ENCODE measurements at places on chromosomes 12 and 14.

DNA sequence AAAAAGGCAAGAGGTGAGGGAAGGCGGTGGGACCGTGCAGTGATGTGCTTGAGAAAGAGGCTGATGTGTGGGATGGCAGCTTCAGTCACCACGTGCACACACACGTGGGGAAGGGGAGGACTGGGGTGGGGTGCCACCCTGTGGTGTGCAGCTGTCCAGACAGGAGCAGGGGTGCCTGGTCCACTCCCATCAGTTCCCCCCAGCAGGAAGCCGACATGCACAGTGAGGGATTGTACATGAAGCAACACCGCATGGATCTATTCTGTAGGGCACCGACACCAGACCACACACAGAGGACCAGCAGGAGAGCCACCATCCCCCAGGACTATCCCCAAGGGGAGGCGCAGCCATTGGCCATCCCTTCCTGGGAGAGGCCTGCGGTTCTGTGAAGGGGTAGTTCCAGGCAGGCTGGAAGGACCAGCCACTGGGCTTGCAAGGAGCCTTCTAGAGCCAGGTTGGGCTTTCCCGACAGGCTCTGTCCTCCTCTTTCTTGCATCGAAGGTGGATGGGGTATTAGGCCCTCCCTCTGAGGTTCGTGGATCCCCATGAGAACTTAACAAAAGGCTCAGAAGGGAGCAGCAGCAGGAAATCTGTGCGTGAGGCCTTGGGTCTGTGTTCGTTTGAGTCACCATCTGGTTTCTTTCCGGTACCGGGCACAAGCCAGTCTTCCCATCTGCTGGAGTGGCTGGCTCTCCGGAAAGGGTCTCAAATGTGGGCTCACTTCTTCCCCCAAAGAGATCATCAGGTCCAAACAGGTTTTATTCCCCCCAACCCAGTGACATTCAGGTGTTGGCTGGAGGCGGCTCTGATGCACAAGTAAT is 59.8 kb downstream of the PLEKHG3 start:
- no peak for DNase-seq

- DNase-seq = no peak
Observed at GRCh38 chr12:65685514-65685913, 138.8 kb upstream of the HMGA2 start.

- no peak for DNase-seq
Observed at GRCh38 chr12:109529691-109530640, 43.3 kb downstream of the MMAB start.

- DNase-seq = no peak
Observed at GRCh38 chr14:96154900-96155299, 49.7 kb upstream of the BDKRB2 start.

DNA sequence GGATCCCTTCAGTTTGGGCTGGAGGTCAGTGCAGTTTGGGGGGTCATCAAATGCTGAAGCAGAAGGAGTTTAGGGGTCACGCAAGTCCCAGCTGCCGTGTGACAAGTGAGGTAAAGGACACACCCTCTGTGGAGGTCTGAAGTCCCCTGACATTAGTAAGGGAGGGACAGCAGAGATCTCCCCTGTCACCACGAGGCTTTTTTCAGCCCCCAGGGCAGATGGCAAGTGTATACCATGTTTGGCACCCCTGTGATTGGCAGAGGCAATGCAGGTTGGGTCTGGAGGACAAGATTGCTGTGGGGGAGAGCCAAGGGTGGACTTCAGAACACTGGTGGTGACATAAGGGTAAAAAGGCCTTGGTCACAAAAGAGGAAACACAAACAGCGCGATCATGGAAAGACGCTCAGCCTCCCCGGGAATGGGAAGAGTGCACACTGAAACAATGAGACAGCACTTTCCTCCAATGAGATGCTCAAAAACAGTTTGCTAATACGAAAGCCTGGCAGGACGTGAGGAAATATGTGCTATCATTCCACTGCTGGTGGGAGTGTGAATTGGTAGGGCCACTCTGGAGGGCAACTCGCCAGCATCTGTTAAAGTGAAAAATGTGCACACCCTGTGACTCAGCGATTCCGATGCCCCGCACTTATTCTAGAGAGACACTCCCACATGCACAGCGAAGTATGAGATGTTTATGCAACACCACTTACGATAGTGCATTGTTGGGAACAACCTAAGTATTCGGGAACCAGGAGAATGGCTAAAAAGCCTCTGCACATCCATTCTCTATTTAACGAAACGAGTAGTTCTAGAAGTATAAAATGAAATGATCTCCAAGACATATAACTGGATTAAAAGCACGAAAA is 14.4 kb upstream of the CD27 start:
- DNase-seq = peak; percentile 45

GRCh38 chr14:104084251-104085002 is 1.1 kb upstream of the ASPG start:
- DNase-seq = no peak

DNA sequence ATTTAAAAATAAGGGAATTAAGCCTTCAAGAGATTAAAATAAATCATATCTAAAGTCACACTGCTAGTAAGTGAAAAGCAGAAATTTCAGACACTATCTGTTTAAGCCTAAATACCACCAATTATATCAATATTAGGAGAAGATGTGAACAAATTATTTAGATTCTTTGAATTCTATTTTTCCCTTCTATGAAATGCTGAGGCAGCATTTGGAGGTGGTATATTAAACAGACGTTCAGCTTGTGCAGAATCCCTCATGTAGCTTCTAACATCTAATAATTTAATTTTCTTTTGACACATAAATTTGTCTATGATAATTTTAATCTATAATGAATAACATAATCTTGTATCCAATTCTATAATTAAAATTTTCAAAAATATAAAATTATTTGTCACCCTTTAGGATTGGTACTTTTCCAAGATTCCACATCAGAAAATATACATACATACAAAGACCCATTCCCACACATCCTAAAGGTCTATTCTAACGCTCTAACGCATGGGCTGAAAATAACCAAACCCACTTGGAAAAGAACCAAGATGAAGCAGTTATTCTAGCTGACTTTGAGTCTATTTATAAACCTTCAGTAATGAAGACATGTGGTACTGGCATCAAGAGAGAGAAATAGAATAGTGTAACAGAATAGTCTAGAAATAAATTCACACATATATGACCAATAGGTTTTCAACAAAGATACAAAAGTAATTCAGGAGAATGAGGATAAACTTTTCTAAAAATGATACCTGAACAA is 751.8 kb downstream of the GALC start:
- no peak for DNase-seq

GRCh38 chr14:92917041-92917940 is 5.7 kb upstream of the CHGA start:
- DNase-seq = no peak

- no peak for DNase-seq
Observed at GRCh38 chr14:66293533-66294105, 192.6 kb upstream of the CCDC196 start.

DNA sequence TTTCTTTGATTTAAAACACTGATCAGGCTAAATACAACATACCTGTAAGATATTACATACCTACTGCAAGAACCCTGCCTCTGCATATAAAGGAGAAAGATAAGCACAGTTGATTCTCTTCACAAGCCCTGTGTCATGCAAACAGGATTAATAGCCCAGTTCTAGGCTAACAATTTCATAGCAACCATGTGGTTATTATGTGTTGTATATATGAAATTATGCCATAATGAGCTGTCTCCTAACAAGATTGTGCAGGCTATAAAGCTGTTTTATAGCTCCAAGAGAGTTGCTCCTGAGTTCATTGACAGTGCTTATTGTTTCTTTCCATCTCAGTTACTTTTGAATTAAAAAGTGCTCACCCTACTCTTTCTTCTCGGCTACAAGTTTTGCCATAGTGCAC is 609.3 kb downstream of the DIO2 start:
- DNase-seq = no peak

DNA sequence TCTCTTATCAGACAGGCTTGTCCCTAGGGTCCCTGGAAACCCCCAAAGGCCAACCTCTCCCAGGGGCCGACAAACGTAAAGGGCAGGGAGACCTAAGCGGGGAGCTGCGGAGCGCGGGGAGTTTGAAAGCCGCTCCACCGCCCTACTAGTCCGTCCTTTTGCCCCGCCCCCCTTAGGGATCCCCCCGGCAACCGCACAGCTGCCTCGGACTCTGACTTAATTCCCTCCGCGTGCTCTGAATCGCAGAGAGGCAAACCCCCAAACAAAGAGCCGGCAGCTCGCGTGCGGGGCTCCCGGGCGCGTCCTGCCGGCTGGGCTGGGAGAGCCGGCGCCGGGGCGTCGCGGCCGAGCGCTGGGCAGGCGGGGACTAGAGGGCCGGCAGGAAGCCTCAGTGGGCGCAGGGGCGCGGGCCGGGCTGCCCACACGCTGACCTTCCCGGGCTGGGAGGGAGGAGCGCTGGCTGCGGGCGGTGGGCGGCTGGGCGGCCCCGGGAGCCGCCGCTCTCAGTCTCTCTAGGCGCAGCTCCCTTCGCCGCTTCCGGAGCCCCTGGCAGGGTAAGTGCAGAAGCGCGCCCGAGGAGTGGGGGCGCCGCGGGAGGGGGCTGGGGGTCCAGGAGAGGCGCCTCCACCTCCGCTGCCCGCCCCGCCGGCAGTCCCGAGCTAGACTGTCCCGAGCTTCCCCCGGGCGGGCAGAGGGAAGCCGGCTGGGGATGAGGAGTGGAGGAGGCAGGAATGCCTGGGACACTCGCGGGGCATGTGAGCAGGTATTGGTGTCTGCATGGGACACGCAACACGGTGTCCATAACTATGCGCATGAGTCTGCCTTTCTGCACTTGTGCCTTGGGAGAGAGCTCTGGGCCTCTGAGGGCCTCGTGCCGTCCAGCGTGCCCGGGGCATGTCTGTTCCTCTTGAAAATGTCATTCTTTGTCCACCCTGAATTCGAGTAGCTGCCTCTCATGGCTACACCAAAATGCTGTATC is at the start of gene TSPAN11:
Gene TSPAN11 (plus strand): TSS at position 506 of the 979 bp plus-strand sequence. CDS start 27,244 bp downstream, outside the sequence.
- DNase-seq = no peak

DNA sequence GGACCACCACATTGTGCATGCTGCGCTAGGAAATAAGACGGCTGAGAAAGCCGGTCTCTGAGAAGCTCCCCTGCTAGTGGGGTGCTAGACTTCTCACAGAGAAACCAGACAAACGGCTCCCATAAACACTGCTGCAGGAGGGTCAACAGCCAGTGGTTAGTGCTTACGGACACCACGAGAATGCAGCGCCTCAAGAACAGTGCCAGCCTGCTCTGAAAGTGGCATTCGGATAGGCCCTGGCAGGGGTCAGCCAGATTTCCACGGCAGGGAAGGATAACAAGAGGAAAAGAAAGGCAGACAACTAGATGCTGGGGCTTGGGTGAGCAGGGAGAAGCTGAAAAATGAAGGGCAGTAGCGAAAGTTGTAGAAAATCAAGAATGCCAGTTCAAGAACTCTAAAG is 26.4 kb downstream of the PPTC7 start:
- no peak for DNase-seq

DNA sequence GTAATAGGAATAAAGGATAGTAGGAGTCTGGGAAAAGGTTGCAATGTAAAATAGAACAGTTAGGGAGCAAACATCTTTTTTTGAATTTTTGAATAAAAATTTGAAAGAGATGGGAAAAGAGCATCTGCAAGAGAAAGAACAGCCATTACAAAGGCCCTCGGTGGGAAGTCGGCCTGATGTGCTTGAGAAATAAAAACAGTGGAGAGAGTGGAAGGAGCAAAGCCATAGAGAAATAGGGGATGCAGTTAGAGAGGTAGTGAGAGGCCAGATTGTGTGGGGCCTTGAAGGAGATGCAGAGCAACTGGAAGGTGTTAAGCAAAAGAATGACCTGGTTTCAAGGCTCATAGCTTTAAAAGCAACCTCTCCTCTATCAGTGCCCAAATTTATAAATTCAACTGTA is 409.8 kb downstream of the RERGL start:
- no peak for DNase-seq

DNA sequence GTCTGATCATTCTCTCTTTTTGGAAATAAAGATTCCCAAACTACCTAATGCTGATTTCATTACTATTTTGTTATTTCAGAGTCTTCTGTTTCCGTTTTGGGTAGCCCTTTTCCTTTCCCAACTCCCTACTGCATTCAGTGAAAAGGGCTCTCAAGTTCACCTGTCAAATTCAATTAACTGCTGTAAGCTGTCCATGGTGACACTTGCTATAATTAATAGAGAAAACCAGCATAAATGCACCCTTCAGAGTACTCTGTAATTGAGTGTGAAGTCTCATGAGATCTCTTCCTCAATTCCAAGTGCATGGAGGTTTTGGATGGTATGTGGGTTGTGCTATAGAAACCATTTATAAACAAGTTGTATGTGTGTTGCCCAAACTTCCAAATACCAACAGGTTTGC is 187.2 kb downstream of the RPL10L start:
- no peak for DNase-seq

GRCh38 chr12:3263939-3264922 is 187.1 kb downstream of the TSPAN9 start:
- no peak for DNase-seq

DNA sequence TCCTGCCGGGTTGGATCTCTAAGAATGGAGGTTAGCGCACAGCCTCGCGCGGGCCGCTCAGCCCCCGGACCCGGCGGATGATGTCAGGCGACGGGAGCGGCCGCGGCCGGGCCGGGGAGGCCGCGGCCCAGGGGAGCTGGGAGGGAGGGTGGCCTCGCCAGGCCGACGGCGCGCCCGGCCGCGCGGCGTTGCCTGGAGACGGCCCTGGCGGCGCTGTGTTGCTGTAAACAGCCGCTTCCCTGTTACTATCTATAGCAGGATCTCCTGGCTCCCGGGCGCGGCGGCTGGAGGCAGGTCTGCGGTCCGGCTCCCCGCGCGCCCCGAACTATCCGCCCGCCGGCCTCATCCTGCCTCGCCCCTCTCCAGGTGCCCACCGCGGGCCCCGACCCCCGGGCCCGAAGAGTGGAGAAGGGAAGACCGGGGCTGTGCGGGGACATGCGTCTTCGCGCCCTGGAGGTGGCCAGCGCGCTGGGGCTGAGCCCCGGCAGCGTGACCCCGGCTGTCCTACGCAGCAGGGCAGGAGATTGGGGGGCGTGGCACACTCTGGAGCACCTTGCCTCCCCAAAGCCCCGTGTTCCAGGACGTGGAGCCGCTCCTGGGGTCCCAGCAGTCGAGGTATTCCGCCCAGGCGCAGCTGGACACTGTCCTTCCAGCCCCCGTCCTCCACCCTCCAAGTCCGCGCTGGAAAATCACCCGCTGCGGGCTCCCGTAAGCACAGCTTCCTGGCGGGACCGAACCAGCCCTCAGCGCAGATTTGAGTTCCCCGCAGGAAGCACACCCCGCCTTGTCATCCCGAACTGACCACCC is 1.4 kb upstream of the FOS start:
- DNase-seq = peak; percentile 84

DNA sequence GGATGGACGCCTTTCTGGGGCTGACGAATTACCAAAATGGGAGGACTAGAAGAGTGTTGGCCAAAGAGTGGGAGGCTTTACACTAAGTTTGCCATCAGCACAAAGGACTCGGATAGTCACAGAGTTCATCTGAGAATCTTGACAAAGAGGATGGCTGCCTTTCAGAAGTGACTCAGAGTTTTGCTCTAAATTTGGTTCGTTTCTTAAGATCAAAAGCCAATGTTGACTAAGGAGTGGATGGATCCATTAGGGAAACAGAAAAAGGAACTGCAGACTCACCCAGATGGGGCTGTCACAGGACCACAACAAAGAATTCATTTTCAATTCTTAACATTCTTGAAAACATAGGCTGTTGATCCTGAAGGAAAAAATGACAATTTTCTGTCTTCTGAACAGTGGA is 81.3 kb upstream of the DUSP6 start:
- no peak for DNase-seq

GRCh38 chr12:112599871-112600270 is 181.1 kb downstream of the PTPN11 start:
- DNase-seq = no peak

All from CD4-positive, alpha-beta T cell treated with Interleukin-4 for 4 hours (primary cell).